H7 (cell line): ENCODE measurements at places on chromosomes 1 and 21.

GRCh38 chr1:1385931-1386330 is 10.9 kb upstream of the AURKAIP1 start:
- DNase-seq = peak; percentile 43

DNA sequence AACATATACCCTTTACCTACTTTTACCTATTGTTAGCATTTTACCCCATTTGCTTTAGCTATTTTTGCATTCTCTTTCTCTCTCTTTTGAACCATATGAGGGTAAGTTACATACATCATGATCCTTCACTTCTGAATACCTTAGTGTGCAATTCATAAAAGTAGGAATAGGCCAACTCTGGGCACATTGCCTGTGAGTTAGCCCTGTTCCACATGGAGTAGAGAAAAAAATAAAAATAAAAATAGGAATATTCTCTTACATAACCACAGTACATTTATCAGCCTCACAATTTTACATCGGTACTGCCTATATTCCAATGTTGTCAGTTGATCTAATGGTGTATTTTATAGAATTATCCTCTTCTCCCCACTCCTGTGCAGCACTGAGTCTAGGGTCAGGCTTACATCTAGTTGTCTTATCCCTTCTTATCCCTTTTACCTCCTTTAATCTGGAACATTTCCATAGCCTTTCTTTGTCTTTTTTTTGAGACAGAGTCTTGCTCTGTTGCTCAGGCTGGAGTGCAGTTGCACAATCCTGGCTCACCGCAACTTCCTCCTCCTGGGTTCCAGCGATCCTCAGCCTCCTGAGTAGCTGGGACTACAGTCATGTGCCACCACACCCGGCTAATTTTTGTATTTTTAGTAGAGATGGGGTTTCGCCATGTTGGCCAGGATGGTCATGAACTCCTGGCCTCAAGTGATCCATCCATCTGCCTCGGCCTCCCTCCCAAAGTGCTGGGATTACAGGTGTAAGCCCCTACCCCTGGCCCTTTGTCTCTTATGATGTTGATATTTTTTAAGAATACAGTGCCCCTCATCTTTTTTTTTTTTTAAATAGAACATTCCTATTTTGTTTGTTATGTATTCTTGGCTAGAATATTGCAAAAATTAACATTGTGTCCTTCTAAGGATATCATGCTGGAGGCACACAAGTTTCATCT is 11.1 kb upstream of the SLC30A1 start:
- DNase-seq = no peak

GRCh38 chr1:52569449-52570210 is 16.7 kb upstream of the TUT4 start:
- no peak for DNase-seq

DNA sequence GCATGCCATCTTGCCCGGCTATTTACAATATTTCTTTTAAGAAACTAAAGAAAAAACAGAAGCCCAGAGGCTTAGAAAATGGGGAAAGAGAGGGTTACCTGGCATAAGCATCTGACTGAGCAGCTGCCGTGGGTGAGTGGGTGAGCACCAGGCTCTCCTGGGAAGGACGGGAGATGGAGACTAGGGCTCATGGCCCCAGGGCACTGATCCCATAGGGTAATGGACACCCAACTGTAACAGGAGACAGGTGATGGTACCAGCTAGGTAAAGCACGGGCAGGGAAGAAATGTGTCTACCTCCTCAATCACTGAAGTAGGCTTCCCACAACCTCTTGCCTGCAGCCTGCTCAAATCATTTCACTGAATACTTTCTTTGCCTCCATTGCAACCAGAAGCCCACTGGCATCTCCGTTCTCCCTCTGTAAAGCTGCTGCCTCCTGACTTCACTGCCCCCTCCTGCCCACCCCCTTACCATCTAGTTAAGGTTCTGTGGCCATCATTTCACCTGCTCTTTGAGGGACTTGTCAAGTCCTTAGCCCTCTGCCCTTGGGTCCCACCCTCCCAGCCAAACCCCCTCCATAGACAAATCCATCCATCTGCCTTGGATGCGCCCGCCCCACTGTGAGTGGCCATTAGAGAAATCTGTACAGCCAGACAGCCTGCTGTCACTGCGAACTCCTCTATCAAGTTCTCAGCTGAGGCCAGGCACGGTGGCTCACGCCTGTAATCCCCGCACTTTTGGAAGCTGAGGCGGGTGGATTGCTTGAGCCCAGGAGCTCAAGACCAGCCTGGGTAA is 6.2 kb downstream of the TMEM125 start:
- DNase-seq = no peak

DNA sequence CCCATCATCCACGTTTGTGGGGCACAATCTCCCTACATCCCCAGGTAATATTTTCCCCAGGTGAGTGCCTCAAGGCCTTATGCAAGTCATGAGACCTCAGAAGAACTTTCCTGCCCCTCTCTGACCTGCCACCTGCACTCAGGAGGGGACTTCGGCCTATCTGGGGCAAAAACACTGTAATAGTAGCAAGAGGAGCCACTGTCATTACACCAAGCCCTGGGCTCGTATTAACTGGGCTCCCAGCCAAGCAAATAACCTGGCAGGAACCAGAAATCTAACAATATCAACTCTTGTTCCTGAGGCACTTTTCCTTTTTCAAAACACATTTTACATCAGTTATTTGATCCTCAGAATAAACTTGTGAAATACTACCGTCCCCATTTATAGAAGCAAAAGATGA is 30.9 kb downstream of the LAMB3 start:
- DNase-seq = no peak

GRCh38 chr1:3593334-3593733 is 18.0 kb downstream of the MEGF6 start:
- DNase-seq = peak; percentile 77

DNA sequence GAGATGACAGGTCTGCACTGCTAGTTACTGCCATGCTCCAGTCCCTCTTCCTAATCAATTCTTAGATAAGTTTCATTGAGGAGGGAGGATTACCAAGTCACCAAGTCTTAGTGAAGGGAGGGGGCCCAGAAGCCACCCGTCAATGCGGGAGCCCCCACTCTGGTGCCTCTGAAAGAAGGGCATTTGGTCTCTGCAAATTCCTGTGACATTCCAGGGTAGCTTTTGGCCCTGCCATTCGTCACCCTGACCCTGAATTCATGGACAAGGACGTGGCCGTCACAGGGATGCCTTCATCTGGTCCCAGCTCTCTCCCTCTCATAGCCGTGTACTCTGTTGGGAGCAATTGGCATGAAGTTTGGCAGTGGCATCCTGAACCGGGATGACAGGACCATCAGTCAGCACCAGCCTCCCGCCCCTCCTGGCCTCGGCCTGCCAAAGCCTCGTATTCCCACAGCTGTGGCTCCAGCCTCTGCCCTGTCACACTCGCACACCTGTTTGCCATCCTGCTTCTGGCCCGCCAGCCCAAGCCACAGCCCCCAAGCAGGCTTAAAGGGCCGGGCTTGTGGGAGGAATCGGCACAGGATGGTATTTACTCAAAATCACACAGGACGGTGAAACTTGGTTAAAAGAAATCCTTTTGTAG is 150.7 kb downstream of the CLIC6 start:
- no peak for DNase-seq

DNA sequence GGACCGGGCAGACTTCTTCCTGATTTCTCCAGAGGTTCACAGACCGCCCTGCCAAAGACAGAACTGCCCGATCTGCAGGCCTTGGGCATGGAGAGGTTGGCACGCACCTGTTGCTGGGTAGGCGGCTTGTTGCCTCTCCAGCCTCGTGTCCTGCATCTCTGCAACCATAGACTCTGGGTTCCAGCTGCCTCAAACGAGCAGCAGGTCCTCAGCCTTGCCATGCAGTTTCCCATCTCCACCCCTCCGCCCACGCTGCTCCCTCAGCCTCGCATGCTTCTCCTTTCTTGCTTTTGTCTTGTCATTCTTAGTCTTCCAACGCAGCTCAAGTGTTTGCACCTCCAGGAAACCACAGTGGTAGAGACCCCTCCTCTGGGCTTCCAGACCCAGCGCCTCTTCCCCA is 126.2 kb downstream of the LACTBL1 start:
- no peak for DNase-seq

DNA sequence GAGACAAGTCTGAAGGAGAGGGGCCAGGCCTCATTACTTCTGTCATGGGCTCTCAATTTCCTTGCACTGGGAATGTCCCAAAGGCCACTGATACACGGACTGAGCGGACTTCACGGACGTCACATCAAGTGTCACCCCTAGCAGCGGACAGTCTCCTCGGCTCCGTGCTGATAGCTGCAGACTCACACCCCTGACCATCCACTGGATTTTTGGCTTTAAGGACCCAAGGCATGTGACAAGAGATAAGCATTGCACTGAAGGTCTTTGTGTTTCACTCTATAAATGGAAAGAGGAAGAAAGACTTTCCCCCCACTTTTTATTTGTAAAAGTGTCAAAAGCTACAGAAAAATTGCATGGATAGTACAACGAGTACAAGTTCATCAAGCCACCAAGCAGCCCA is 200.4 kb upstream of the FGGY start:
- DNase-seq = no peak

DNA sequence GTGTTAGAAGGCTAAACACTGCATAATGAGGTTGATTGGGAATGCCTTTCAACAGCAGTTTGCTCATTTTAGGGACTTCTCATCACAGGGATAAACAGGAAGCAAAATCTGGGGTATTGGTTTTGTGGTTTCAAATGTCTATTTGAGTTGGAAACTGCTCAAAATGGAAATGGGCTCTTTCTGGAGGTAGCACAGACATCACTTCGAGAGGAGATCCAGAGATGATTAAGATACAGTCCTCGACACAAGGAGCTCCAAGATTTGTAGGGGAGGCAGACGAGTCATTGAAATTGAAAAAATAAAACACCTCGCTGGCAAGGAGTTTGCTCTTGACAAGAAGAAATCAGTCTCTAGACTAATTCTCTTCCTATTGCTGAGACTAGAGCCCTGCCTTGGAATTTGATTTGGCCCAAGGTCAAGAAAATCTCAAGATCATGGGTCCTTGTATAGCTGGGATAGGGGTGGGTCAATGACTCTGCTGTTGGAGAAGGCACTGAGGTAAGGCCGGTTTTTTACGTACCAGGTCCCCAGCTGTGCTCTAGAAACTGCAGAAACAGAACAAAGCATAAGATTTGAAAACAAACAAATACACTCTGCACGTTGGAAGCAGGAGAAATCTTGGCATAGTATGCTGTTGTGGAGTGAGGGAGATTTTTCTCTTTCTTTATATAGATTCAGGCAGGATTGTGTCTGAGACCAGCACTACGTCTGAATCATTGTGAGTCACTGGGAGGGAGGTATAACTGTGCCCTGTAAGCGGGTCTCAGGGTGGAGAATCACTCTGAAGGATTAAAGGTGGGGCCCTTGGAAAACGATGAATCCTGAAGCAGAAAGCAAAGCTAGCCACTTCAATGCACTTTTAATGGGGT is 17.7 kb upstream of the KLHDC8A start:
- DNase-seq = no peak

DNA sequence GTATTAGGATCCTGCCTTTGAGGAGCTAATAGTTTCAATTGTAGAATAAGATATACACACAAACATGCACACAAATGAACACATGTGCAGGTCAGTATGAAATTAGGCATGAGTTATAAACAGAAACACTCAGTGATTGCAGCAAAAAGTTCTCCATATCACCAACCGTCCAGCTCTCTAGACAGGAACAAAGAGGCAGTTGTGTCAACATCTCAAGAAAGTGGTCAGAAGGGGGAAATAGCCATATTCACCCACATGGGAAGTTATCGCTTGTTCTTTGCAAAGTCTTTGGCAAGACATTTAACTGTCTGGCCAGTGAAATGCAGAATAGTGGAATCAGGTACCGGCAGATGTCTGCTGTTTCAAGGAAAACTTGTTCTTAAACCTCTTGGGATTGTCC is 29.4 kb upstream of the PIGC start:
- no peak for DNase-seq

DNA sequence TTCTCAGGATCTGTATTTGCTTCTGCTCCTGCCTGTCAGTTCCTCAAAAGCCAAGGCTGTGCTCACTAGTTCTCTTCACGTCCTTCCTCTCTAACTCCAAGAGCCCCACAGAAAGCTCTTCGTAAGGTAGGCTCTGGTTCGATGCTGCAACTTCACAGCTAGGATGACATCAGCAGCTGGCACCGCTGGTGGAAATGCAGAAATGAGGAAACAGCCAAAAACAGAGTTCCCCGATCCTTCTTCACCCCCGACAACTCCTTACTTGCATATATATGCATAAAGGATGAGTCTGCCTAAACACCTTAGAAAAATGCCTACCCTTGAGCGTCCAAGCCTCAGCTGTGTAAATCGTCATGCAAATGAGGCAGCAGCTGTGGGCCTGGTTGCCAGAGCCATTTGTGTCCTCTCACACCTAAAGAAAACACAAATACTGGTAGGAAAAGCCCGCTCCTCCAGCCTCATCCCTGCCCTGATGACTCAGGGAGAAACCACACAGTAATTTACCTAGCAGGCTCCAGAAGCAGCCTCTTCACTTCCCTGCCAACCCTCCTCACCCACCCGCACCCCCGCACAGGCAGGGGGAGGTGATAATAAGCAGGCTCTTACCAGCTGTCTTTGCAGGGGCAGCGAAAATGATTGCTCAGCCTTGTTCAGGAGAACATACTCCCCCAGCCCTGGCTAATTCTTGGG is 28.2 kb downstream of the BATF3 start:
- DNase-seq = peak; percentile 59

DNA sequence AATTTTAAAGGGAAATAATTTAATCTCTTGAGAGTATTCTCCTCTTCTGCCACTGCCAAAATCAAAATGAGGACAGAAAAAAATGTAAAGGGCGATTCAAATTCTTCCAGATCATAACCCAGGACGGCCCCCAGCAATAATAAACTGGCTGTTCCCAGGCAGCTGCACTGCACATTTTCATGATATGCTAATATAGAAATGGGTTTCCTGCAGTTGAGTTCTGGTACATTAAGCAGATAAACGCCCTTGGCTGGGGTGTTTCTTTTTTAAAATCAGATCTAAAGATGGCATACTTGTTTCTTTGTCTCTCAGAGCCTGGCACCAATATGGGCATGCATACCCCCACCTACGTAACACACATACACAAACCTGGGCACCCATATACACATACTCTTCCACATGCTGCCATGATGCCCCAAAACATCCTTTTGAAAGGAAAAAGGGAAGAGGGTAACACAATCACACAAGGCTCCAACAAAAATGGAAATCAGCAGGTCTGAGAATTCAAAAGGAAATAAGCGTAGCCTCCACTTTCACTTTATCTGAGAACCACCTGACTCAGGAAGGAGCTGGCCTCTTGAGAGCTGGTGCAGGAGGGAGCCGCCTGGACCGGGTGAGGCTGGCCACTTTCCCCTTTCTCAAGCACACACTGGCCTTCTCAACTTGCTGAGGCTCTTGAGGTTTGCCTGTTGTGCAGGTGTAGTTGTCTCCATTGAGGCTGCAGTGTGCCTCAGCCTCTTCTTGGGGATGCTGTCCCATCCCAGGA is 653.4 kb downstream of the KIF26B start:
- no peak for DNase-seq

DNA sequence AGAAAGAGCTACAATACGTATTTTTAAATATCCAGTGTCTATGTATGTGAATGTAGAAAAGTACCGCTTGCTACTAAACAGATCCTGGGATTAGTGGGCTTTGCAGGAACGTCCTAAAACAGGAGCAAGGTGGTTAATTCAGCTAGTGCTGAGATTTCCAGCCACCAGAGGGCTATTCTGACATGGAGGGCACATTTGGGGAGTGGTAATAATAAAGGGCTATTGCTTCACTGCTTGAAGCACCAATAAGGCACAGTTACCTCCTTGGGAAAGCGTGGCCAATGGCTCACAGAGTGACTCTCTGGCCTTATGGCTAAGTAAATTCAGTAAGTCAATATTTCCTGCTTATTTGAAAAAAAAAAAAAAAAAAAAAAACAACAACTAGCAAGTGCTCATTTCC is 152.4 kb downstream of the GABPA start:
- DNase-seq = peak; percentile 19
